Erythroblast (primary cell): ENCODE measurements at places on chromosomes 4 and X.

- no peak for DNase-seq
These were observed 128.5 kb upstream of the HPGD start for GRCh38 chr4:174650711-174651355.

DNA sequence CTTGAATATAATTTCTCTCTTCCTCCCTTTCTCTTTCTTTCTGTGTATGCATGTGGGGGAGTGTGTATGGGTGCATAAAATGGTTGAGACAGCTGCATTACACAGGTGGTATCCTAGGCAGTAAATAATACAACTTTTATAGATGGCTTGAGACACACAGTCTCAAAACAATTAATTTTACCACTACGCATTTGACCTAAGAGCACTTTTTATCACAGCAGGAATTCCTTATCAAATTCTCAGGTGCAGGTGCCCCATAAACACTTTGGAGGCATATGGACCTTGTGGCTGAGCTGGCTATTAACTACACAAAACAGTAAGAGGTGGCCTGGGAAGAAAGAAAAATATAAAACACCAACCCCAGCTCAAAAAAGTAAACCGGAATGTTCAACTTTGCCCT lies 91.3 kb downstream of the RASGEF1B start:
- DNase-seq, result no peak

- DNase-seq, result no peak
These were observed 49.6 kb downstream of the MEPE start for GRCh38 chr4:87882321-87882720.

DNA sequence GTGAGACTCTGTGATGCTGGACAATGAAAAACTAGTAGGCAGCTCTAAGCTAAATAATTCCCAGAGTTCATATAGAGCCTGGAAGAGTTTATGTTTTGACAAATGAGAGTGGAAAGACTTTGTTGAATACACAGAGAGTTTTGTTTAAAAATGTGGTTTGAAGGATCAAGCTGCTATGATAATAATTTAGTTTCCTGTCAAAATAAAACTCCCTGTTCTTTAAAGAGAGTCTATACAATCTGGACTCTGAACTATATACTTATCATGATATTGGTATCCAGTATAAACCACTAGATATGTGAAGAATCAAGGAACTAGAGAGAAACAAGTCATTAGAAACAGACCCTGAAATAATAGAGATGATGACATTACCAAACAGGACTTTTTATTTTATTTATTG lies 158.6 kb downstream of the C4orf33 start:
- no peak for DNase-seq

GRCh38 chr4:113763029-113763285 lies 1.4 kb upstream of the CAMK2D start:
- DNase-seq, result no peak

- no peak for DNase-seq
These were observed 3.0 kb downstream of the FBXL5 start for GRCh38 chr4:15652191-15652590.

DNA sequence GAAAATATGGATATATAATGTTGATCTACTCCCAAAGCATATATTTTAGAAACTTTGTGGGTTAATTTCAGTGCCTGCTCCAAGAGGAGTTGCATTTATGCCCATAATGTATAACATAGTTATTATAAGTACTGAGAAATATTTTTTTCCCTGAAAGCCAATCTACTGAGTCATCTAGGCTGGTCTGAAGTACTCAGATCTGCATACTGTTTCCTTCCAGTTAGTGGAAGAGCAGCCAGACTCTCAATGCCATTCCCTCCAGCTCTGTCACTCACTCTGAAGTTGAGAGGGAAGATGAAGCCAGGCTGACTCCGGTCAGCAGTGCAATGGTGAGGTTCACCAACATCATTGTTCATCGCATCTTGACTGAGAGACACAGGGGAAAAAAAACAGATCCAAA lies 505.1 kb downstream of the PPARGC1A start:
- DNase-seq, result no peak

- no peak for DNase-seq
These were observed 25.4 kb upstream of the TBC1D9 start for GRCh38 chr4:140781596-140781995.

- DNase-seq, result peak; percentile 7
These were observed 24.3 kb downstream of the LEF1 start for GRCh38 chr4:108144451-108144850.

GRCh38 chrX:46268412-46268811 lies 276.8 kb downstream of the ZNF674 start:
- peak; percentile 63 for DNase-seq

DNA sequence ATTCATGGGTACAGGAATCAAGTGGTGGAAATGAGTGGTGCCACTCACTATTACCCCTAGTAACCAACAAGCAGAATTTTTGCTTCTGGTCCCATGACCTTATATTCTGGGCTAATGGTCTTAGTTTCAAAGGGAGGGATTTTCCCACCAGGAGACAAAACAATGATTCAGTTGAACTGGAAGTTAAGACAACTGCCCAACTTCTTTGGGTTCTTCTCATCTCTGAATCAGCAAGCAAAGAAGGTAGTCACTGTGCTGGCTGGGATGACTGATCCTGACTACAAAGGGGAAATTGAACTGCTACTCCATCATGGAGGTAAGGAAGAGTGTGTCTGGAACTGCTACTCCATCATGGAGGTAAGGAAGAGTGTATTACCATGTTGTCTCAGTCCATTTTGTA lies 87.2 kb downstream of the IL13RA2 start:
- no peak for DNase-seq

GRCh38 chrX:3136161-3136961 lies 95.1 kb downstream of the ARSF start:
- DNase-seq, result no peak

DNA sequence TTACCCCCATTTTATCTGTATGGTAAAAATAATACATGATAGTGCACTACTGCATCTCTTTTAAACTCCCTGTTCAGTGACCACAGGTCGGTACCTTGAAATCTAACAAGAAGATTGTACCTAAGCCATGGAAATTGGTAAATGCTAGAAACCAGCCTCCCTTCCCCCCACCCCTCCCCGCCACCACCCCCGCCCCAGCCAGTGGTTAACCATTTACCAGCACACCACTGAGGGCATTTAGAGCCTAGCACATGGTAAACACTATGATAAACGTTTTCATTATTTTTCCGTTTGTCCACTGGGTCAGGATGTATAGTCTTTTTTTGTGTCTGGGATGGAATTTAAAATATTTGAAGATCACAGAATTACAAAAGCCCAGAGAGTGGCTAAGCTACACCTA lies 703 bp upstream of the FTSJ1 start:
- DNase-seq, result peak; percentile 39

GRCh38 chrX:72294497-72294896 lies 11.2 kb downstream of the CITED1 start:
- DNase-seq, result no peak

- no peak for DNase-seq
These were observed 63.8 kb downstream of the PRDM5 start for GRCh38 chr4:120858776-120859175.

DNA sequence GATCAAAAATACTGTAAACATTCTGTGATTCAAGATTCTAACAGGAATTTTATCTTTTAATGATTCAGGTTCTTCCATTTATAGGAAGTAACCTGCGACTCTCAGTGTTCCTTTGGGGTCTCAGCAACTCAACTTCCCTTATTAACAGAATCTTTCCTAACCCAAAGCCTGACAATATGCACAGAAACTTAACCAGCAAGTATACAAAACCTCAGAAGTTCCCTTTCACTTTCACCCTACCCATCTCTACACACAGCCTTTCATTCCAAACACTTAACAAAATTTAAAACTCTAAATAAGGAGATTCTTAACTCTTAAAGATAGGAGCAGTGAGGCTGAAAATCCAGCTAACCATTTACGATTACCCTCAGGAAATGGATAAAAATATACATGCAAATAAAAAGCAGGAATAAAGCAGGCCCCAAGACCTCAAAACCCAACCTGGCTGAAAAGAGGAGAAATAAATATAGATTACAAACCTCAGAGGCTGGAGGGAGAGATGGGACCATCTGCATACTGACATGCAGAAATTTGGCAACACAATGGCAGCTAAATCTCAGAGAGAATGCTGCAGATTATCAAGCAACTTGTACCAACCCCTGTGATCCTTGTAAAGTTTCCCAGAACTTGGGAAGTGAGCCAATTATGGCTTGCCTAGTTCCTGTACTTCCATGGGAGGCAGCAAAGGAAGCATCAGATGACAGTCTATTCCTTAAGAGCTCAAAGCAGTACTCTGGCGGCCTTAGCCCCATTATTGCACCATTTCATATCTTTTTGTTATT lies 101.0 kb downstream of the ATP11C start:
- DNase-seq, result no peak

DNA sequence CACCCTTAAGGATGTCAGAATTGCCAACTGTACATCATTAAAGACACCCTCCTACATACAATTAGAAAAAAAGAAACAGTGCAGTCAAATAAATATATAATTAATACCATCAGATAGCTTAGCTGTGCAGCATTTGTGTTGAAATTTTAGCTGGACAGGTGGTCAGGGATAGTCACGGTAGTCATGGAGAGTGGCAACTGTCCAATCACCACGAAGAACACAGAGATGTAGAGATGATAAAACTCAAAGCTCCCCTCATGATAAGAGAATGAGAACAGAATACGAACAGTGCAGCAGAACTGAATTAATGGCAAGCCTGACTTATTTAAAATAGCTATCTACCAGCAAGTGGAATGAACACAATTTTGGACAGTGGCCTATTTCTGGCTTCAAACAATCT lies 27.2 kb downstream of the SLC39A8 start:
- peak; percentile 74 for DNase-seq

DNA sequence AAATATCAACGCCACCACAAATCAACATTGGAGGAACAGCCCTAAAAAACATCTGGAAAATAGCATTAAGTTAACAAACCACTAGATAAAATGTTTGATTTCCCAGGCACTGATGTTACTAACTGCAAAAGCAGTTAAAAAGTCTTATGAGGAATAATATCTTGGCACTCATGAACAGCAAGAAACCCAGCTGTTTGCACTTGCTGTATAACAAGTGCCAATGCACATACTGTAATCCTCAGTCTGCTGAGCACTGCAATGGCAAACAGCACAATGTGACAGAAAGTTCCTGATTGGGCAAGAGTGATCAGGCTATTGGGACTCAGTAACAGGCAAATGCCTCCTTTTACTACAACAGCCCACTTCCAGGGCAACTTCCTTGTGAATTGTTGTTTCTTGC lies 20.8 kb upstream of the SEC24B start:
- DNase-seq, result no peak

- no peak for DNase-seq
These were observed 6.6 kb downstream of the TLL1 start for GRCh38 chr4:165879641-165880040.

GRCh38 chrX:48648336-48648751 lies 35.3 kb upstream of the WAS start:
- peak; percentile 47 for DNase-seq

DNA sequence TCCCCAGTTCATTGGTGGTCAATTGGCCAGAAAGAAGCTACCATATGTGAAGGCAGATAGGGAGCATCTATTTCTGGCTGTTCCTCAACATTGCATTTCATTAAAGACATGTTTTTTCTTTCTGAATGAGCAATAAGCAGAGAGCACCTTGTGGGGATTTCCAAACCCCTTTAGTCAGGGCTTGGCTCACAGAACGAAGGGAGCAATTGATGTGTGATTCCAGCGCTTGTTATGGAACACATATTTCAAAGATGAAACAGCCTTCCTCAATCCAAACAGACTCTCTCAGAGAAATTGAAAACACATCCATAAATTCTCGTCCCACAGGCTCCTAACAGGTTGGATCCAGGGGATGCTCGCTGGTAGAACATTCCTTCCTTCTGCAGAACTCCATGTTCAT lies 84.1 kb downstream of the CLCN4 start:
- no peak for DNase-seq

- no peak for DNase-seq
These were observed 2201.2 kb downstream of the ARAP2 start for GRCh38 chr4:34043131-34043530.

DNA sequence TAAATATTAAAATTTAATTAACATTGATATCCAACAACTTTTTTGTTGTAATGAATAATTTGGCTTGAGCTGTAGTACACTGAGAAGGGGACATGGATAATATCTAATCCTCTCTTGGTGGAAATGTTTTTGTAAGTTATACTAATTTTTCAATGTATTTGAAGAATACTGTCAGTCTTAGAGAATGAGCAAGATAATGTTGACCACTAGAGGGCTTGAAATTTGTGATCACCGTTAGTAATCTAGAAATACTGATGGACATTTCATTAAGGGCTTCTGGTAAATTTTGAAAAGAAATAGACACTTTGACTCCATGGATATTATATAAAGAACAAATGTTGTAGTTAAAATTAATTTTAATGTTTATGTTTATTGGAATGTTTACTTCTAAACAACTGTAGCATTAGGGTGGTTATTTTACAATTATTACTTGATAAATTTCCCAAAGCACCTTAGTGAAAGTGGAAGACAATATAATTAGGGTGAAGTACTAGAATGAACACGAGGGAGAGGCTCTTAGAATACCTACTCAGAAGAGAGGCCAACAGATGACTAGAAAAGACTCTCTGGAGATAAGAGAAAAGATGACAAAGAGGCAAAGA lies 20.0 kb upstream of the CAMK2D start:
- DNase-seq, result no peak

DNA sequence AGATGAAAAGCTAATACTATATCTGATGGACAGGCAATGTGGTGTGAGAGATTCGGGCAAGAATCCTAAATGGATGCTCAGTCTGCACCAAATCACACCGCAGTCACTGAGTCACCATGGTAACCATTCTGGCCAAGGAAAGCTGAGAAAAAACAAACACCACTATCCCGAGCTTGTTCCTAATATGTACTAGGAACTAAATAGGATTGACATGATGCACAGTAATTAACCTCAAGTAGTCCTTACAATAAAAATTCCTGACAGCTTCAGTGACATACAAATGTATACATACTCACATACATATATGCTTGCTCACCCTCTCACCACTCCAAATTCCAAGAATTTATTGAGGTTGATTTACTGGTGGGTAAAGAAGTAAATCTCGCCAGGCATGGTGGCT lies 1.1 kb upstream of the RAB40A start:
- DNase-seq, result no peak

- DNase-seq, result no peak
These were observed 37.4 kb downstream of the MGARP start for GRCh38 chr4:139242511-139243051.

GRCh38 chrX:132671229-132671641 lies 182.4 kb upstream of the MBNL3 start:
- DNase-seq, result no peak
